SJCRH30 (cell line): ENCODE measurements at places on chromosomes 11 and 22.
A peak's percentile ranks its signal among the peaks of the same experiment; 100 is the strongest.

GRCh38 chr11:111992206-111992855, 32.9 kb upstream of the DLAT start:
- no peak for DNase-seq

GRCh38 chr22:30325724-30326254, 952 bp downstream of the TBC1D10A start:
- DNase-seq = no peak

DNA sequence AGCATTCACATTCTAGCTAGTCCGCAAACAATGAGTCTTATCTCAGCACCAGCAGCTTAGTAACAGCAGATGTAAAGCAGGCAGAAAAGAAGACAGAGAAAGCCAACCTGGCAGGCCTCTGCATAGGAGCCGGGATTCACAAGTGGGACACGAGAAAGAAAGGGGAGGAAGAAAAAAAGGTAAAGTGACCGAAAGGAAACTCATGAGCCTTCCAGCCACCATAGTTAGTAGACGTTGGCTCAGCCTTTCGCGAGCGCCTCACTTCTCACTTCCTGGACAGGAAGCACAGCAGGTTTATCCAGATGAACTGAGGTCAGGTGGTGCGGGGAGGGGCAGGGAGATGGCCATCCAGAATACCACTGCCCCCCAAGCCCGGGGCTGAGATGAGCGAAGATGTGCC, 19.7 kb upstream of the KAT5 start:
- DNase-seq = no peak

DNA sequence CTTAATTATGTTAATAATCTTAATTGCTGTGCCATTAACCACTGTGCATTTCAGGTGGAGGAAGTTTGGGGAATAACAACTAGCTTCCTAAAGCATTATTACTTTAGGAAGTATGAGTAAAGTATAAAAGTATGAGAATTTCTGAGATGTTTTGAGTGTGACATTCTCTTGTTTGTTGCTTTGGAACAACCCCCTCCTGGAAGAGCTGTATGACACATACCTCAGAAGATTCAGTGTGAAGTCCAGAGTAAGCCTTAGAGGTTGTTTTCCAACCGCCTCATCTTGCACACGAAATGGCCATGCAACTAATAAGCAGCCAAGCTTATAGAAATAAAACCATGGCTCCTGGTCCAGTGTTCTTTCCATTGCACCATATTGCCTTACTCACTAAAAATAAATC, 21.7 kb downstream of the CCDC81 start:
- no peak for DNase-seq

GRCh38 chr11:68146704-68147474, 25.7 kb upstream of the CHKA start:
- peak; percentile 81 for DNase-seq

DNA sequence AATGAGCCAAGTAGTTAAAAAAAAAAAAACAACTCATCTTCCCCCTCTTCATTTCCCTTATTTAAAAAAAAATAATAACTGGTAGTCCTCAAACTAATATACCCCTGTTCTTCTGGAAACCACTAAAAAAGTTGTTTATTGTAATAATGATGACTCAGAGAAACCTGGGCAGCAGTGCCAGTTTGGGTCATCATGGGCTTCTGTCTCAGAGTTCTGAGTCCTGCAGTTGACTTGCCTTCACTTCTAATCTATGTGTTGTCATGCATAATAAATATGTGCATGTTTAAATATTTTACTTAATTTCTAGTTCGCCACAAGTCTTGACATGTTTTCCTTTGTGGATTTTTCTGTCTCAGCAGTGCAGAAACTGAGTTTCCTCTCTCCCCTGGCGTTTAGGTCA, 46.8 kb downstream of the PPP2R1B start:
- DNase-seq = no peak

DNA sequence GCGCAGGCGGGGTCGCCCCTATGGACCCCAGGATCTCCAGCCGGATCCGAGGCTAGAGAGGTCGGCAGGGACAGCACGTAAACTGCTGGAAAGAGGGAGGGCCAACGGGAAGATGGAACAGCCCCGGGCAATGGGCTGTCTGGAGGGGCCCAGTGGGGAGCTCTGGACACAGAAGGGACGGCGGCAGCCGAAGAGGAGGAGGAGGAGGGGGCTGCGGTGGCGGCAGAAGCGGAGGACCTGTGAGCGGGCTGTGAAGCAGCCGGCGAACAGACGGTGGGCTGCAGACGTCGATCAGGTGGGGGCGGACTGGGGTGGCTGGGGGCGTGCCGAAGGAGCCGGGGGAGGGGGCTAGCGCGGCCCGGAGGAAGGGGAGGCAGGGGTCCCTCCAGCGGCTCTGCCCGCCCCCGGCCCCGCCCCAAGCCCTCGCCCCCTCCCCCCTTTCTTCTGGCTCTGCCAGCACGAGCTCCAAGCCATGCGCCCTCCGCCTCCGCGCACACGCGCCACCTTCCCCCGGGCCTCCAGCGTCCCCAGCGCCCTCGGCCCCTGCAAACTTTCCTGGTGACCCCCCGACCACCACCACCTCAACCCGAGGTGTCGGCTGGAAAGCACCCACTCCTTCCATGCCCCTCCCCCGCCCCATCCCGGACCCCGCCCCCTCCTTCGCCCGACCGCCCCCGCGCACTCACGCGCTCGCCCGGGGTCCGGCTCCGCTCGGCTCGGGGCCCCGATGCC, 432 bp downstream of the TNKS1BP1 start:
- DNase-seq = peak; percentile 72

DNA sequence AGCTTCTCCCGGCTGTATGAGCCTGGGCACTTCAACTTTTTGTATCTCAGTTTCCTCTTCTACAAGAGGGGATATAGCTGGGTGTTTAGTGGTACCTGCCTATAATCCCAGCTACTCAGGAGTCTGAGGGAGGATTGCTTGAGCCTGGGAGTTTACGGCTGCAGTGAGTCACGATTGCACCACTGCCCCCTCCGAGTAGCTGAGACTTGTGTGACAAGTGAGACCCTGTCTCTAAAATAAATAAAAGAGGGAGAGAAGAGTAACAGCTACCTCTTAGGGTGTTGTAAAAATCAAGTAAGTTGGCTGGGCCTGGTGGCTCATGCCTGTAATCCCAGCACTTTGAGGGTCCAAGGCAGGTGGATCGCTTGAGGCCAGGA, 10.0 kb upstream of the CATSPER1 start:
- no peak for DNase-seq

DNA sequence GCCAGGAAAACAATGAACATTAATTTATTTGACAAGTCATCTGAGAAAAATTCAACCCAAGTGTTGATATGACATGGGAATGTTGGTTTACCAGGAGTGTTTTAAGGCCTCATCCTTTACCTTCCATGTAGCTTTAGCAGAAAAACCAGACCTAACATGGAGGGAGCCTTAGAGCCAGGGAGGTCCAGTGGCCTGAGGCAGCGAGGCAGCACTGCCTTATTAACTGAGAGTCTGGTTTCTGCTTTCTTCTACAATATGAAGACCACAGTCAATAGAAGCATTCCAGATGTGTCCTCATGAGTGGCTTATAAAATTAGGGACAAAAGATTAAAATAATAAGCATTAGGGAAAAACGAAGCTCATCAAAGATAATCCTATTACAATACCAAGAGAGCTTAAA, 61.5 kb downstream of the DKK3 start:
- DNase-seq = no peak

DNA sequence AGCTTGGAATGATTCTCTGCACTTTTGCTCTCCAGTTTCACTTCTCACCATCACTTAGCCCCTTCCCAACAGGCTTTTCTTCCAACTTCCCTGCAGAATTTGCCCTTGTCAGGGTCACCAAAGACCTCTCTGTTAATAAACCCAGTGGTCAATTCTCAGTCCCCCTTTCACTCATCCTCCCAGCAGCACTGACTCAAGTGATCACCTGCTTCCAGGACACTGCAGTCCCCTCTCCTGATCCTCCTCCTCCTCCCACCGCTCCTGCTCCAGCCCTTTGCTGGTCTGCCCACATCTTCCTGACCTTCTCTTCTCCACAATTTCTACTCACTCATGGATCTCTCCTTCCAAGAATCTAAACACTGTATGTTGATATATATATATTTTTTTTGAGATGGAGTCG, 57.9 kb downstream of the SHISAL1 start:
- no peak for DNase-seq

DNA sequence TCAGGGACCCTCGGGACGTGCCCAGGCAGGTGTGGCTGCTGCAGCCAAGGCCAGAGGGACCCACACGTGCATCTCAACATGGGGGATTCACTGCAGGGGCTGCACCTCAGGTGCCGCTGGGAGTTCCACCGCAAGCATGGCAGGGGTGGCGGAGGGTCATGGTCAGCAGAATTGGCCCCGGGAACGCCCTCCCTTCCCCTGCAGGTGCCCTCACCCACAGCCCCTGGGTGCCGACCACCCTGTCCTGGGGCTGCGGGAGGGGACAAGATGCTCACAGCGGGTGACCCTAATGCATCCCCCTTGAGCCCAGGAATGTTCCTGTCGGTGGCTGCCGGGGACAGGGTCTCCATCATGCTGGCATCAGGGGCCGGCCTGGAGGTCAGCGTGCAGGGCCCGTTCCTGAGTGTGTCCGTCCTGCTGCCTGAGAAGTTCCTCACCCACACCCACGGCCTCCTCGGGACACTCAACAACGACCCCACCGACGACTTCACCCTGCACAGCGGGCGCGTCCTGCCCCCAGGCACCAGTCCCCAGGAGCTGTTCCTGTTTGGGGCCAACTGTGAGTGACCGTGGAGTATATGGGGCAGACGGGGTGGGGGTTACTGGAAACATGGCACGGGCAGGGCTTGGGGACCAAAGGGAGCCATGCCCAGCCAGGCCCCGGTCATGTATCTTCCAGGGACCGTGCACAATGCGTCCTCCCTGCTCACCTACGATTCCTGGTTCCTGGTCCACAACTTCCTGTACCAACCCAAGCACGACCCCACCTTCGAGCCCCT, 5.8 kb downstream of the SUSD2 start:
- DNase-seq = no peak

- DNase-seq = no peak
Observed at GRCh38 chr11:46105926-46106325, 15.3 kb downstream of the PHF21A start.

DNA sequence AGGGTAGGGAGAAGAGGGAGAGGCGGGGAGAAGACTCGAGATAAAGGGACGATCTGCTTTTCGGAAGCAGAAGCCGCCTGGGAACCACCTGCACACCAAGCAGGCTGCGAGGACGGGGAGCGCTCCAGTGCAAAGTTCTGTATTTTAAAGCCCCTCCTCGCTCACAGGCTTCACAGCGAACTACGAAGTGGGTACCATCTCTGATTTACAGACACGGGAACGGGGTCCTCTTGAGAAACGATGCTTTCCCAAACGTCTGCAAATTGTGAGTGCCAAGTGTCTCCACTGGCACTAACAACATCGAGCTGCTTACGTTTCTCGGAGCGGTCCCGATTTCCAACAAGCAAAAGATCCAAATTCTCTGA, 700 bp upstream of the STX3 start:
- peak; percentile 14 for DNase-seq

GRCh38 chr11:36361901-36362391, 65.9 kb downstream of the PRR5L start:
- peak; percentile 41 for DNase-seq

- DNase-seq = no peak
Observed at GRCh38 chr22:21819183-21819770, 48.2 kb downstream of the MAPK1 start.

GRCh38 chr11:117910941-117911655, 18.1 kb downstream of the TMPRSS13 start:
- no peak for DNase-seq

- DNase-seq = no peak
Observed at GRCh38 chr11:76705826-76706225, 35.3 kb upstream of the LRRC32 start.

DNA sequence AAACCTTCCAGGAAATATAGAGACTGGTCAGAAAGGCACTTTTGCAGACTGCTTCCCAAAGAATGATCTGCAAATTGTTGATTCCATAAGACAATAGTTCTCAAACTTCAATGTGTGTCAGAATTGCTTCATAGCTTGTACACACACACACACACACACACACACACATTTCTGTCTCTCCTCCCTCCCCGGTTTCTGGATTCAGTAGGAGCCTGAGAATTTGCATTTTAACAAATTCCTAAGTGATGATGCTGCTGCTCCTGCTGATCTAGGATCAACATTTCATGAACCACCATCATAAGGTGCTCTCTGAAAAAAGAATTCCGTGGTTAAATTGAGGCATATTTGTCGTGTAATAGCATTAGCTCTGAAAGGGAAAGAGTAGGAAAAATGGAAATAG, 35.3 kb upstream of the FZD4 start:
- peak; percentile 59 for DNase-seq

- DNase-seq = no peak
Observed at GRCh38 chr22:20181884-20182236, 31.0 kb upstream of the CCDC188 start.

- no peak for DNase-seq
Observed at GRCh38 chr11:68142028-68142412, 20.8 kb upstream of the CHKA start.

DNA sequence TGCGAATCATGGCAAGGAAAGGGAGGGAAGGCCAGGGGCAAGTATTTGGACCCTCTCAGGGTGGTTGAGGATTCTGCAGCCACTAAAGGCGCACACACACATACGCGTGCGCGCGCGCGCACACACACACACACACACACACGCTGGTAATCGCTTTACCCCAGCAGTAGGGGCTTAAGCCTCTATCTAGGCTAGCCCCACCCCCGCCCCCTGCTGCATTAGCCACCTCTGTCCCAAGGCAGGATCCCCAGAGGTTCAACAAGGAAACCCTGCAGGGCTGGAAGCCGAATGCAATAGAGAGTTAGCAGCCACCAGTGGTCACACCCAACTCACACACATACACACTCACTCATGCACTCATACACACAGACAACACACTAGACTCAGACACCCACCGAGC, 28.6 kb upstream of the ELFN2 start:
- no peak for DNase-seq

GRCh38 chr22:46355369-46355995, 20.0 kb downstream of the TRMU start:
- DNase-seq = peak; percentile 67

DNA sequence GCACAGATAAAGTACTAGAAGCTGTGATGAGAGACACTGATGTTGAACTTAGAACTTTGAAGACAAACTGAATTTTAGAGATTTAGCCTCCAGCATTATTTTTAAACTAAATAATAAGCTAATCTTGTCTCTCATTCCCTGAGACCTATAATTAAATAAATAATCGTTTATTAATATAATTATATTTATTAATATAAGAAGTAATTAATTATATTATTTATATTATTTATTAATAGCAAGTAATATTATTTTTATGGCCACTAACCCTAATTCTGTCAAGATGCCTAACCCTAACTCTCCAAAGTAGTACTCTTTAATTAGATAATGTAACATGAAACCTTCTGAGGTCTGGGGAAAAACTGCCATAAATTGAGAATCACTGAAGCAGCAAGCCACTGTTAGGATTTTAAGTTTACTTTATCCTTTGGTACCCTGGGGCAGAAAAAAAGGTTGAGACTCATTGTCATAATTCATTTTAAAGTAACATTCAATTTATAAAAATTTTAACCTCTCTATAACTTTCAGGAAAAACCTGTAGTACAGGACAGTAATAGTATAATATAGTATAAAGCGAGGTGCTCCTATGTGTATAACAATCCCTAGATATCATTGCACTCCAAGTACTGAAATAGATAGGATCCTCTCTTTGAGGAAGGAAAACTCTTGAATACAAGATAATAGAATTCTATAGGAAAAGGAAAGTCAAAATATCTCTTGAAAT, 85.4 kb downstream of the TTC28 start:
- DNase-seq = peak; percentile 39
